Skeletal muscle cell (primary cell): ENCODE measurements at places on chromosomes 1 and 21.

DNA sequence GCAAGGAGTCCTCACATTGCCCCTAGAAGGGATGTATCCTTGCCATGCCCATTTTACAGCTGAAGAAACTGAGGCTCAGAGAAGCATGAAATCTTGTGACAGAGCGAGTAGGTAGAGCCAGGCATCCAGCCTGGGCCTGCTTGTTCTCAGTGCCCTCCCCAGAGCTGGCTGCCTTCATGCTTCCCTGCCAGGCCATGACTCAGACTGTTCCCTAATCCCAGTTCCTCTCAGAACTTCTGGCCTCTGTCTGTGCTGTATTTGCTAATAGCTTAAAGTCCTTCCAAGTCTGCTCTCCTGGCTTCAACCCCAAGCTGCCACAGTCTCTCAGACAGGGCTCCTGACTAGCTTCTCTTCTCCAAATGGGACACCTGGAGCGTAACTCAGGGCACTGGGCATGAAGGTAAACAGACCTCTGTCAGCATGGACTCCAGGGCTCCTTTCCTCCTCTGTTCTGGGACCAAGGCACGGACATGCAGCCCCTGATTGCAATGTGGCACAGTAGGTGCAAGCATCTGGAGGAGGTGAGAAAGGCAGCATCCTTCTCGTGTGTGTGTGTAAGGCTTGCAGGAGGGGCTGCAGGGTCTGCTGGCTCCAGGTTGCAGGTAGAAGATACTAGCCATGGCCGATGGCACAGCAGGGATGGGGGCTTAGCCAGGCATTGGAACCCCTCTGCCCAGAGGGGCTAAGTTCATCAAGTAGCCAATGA is 122.7 kb downstream of the HMGB4 start:
- no peak for DNase-seq

GRCh38 chr21:41573902-41574690 is 66.1 kb upstream of the TMPRSS2 start:
- DNase-seq: no peak

DNA sequence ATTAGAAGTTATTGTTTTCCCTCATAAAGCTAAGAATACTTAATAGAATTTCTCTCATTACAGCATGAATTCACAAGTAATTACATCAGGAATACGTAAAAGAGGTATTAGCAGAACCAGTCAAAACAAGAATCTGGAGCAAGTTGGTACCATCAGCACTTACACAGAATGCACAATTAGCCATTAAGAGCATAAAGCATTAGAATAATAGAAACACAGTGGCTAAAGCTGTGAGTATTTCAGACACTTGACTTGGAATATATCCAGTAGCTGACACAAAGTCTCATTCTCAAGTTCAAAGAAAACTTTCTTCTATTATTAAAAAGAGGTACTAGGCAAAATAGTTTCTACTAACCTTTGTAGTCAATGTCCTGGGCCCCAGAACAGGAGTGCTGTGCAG is 49.6 kb downstream of the KRTAP19-8 start:
- DNase-seq: no peak

GRCh38 chr21:46500224-46500861 is 41.7 kb downstream of the DIP2A start:
- DNase-seq: no peak

DNA sequence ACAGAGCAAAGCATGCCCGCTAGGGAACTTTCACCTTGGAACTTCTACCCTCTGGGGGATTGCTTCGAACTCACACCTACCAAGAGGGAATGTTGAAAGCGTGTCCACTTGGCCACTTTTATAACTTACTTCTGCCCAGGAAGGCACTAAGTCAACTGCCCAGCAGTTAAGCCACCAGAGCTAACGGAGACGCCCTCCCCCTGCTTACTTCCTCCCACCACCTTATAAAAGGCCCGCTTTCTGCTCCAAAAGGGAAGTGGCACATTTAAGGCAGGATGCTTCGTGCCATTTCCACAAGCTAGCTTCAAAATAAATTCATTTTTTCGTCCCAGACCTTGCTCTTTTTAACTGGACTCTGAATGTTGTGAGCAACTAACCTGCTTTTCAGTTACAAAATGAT is 3.2 kb upstream of the AK2 start:
- no peak for DNase-seq

DNA sequence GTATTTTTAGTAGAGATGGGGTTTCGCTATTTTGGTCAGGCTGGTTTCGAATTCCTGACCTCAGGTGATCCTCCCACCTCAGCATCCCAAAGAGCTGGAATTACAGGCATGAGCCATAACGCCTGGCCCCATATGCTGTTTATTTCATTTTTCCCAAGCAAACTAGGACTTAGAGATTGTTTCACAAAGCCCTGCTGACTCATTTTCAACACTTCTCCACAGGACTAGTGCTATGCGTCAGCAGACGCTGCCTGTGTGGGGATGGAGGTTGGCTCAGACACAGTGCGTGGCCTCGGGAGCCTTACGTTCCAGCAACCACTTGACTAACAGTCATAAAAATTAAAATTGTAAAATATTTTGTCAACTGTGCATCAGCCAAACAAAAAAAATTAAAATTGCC is 22.7 kb downstream of the PKNOX1 start:
- peak; percentile 90 for DNase-seq

- no peak for DNase-seq
These were observed 16.0 kb downstream of the COL9A2 start for GRCh38 chr1:40301066-40301465.

DNA sequence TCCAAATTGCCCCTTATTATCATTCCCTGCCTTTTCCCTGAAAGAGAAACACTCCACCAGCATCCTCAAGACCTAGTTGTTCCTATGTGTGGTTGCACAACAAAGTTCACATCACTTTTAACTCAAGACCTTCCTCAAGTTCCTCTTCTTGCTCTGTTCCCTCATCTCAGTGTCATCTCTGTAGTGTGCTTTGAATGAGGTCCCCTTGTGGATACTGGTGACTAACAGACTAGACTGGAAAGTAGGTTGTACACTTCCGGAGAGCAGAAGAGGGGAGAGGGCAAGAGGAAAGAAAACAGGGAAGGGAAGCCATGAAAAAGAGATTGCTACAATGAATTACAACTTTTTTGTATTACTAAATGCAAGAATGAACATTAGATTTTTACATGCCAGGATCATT is 853.8 kb downstream of the USP25 start:
- no peak for DNase-seq

DNA sequence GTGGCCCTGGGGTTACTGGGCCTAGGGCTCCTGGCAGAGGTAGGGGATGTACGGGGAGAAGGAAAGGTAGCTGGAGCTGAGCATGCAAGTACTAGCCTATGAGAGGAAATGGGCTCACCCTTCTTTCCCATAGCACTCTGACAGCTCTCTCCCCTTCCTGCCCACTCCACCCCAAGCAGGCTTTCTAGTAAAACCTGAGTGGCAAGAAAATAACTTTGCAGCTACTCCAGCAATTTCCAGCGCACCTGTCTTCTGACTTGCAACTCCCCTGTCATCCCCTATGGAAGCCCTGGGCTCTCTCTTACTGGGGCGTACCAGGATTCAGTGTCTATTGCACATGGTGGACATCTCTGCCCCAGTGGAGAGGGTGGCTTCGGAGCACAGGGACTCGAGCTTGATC is 6.7 kb upstream of the IVL start:
- no peak for DNase-seq

GRCh38 chr1:169765580-169766331 is 29.0 kb downstream of the METTL18 start:
- no peak for DNase-seq

DNA sequence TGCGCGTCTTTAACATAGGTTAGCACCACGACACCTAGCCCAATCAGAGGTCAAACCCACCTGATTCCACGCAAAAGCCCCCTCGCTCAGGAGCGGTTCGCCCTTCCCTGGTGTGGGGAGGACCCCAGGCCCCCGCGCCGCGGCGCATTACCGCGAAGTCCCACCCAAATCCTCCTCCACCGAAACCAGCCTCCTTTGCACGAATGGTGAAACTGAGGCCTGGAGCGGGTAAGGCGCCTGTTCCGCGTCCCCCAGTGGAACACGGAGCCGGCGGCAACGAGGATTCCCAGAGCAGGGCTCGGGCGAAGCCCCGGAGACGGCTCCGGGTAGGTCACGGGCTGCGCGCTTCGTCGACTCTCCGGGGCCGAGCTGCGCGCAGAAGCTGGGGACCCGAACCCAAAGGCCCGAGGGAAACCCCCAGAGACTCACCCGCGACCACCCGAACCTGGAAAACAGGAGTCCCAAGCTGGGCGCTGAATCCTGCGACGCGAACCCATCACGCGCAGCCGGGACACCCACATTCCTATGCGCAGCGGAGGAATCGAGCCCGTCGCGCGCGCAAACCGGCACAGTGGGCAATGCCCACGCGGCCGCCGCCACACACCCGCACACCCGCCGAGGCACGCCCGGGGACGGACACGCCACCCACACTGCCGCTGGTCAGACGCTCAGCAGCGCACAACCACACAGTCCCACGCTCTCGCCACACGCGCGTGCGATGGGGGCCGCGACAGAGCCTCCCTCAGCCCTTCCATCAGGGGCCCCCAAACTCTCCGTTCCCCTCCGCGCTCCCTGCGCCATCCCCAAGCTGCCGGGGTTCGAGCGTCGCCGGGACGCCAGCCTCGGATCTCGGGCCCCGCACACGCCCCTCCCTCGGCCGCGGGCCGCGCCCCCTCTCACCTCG is 507 bp downstream of the GLIS1 start:
- DNase-seq: no peak

- no peak for DNase-seq
These were observed 33.0 kb downstream of the SH3BGR start for GRCh38 chr21:39484711-39485276.

- no peak for DNase-seq
These were observed 335.7 kb upstream of the GREM2 start for GRCh38 chr1:240947438-240948224.

GRCh38 chr1:237181743-237182317 is 139.8 kb downstream of the RYR2 start:
- no peak for DNase-seq

DNA sequence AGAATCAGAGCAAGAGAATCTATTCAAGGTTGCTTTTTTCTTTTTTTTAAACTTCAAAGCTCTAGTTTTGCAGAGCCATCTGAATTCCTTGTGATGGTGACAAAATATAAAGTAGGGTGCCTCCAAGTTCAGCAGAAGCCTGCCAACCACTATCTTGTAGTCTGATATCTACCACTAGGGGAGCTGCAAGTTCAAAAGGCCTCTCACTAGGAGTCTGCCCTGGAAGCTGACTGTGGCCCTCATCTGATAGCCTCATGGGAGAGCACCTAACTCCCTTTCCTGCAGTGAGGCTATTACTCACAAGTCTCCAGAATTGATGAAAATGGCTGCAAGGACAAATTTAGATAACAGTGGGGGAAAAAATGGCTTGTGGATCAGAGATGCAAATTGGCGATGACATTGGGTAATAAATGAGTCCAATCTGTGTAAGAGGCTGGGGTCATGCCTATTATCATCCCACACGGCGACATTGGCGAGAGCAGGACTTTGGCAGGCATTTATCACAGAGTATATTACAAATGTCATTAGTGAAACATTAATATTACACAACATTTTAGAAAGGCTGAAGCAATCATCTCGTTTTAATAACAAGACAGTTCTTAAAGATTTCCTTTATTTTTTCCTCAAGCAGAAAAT is 10.7 kb upstream of the ZP4 start:
- no peak for DNase-seq

DNA sequence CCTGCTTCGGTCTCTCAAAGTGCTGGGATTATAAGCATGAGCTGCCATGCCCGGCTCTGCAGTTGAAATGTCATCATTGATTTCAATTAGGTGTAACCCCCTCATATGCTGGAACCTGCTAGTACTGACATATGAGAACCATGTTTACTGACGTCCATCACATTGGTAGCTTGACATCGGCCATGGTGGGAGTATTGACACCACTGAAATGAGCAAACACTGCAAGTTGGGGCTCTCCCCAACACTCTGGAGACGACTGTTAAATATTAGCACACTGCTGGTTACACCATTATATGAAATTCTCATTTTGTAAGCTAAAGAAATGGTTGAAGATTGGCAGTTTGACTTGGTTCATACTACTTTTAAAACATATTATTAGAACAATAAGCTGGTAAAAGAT is 63.7 kb downstream of the CNST start:
- DNase-seq: no peak

- DNase-seq: no peak
These were observed 1.8 kb upstream of the DMBX1 start for GRCh38 chr1:46487818-46488218.

- no peak for DNase-seq
These were observed 115.1 kb downstream of the SPATA6 start for GRCh38 chr1:48356901-48357300.

DNA sequence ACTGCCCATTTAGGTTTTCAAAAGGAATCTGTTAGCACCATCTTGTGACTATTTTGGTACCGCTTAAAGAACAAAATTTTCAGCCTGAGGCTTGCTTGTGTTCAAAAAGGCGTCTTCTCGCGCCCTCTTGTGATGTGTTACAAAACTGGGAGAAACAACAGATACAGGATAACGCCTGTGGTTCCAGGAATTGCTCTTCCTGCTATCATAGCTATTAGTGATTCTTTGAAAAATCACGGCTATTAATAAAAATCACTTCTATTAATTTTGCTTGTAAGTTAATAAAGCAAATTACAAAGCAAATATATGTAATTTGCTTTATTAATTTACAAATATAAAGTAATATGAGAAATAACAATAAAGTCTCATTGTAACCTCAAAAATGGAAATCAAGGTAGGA is 82.2 kb upstream of the ABCD3 start:
- peak; percentile 68 for DNase-seq

DNA sequence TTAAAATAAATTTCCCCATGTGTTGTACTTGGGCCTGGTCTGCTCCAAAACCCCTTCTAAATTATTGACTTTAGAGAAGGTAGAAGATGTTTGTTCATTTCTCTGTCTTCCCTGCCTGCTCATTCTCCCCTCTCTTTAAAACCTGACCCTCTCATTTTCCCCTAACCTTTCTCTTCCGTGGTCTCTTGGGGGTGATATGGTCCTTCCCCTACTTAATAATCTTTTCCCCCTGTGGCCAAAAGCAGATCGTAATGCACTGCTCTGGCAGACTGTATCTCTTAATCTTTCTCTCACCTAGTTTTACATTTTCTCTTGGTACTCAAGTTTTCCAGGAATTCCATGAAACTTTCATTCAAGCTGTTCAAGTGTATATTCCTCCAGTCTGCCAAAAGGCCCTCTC is 301.7 kb downstream of the TTLL7 start:
- DNase-seq: no peak

GRCh38 chr21:28516021-28516420 is 476.7 kb downstream of the LTN1 start:
- no peak for DNase-seq

DNA sequence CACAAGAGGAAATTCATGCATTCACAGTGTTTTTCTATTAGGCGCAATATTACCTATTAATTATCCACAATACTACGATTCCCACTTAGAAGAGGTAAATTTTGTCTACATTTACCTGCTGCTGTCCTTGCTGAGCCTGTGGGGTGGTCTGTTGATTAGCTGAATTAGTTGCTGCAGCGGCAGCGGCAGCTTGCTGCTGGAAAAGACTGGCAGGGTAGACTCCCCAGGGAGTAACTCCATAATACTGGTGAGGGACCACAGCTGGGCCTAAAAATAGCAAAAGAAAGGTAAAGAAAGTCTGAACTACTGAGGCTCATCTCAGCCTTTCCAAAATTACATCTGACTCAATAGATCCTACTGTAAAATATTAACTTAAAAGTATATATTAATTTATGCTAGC is 66.0 kb upstream of the SDC3 start:
- DNase-seq: no peak

- DNase-seq: no peak
These were observed 214.2 kb downstream of the SLC44A5 start for GRCh38 chr1:75396745-75397144.

GRCh38 chr1:10583641-10584040 is 108.9 kb downstream of the PEX14 start:
- DNase-seq: no peak
